ENCODE measurements at places on chromosomes 5 and 9.

DNA sequence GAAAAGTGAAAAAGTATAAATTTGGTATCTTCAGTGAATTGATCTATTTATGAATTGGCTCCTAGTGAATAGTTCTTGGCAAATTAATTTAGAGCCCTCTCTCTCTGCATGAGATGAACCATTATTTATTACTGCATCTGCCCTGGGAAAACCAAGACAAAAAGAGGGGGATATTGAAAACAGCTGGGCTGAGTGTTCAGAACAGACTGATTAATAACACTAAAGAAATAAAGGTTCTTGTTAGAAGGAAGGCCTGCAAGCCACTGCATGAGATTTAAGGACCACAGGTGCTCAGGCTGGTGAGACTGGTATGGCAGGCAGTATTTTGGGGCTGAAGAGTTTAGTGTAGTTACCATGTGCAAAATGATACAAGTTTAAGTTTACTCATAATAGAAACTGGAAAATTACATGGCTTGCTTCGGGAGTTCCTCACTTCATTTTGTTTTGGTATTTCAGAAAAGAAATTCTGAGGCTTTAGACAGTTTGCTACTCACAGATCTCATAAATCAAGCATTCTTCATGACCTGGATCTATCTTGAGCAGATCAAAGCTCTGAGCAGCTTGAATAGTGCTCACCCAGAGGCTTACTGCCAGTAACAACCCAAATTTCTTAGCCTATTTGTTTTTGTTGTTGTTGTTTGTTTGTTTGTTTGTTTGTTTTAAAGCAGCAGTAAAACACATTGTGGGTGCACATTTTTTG is 56.1 kb downstream of the KIAA1958 start:
- DNase-seq: no peak

GRCh38 chr5:137367951-137368350 is 131.2 kb downstream of the SPOCK1 start:
- no peak for DNase-seq

DNA sequence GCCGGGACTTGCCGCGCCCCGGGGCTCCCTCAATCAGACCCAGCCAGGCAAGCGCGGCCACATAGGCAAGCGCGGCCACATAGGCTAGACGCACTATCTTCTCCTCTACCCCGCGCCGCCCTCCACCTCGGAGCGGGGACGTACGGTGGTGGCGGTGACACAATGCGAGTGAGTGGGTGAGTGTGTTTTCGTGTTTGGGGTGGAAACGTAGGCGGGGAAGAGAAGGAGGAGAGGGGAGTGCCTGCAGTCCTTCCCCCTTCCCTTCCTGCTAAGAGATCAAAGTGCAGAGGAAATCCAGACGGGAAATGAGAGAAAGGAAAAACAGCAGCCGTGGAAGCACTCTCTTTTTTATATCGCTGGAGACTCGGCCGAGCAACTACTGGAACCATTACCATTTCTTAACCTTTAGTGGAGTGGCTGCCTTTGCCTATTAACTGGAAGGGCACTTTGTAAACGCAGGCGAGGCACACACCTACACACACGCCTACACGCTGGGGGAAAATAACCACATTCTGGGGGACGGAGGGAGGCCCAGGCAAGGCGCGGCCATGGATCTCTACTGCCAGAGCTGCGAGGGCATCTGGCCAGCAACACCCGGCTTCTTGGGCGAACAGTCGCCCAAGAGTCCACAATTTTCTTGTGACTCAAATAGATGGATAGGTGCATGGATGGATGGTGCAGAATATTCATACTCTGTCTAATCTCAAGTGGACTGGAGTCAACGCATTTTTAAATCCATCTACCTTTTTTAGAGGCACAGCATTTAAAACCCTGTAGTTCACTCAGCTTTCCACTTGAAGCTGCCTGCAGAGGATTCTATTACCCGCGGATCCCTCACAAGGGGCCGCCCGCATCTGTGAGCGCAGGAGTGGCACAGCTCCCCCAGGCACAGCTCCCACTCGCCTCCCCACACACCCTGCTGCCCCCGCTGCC is 2.1 kb downstream of the EDIL3 start:
- peak; percentile 64 for DNase-seq

DNA sequence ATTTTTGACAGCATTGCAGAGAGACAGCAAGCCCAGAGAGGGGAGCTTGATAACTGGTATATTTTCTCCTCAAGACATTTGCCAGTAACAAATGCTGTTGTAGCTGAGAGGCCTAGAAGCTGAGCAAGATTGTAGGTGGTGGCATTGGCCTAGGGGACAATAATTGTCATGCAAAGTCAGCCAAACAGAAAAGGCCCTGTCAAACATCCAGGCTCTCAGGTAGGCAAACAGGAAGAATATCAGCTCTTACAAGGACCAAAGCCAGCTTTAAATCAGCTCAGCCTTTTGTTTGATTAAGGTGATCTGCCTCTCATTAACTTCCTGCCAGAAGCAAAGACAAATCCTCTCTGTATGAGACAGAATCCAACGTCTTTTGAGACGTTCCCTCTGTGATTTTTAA is 29.7 kb upstream of the BARX1 start:
- DNase-seq: no peak

- no peak for DNase-seq
These were observed 18.3 kb upstream of the F2R start for GRCh38 chr5:76697670-76698069.

GRCh38 chr5:151454166-151454565 is 6.8 kb downstream of the SLC36A1 start:
- DNase-seq: no peak
